Common myeloid progenitor, CD34-positive (primary cell): ENCODE measurements at places on chromosomes 12 and 14.

- no peak for DNase-seq
Measured at GRCh38 chr12:89651192-89651591, 57.4 kb downstream of the ATP2B1 start.

DNA sequence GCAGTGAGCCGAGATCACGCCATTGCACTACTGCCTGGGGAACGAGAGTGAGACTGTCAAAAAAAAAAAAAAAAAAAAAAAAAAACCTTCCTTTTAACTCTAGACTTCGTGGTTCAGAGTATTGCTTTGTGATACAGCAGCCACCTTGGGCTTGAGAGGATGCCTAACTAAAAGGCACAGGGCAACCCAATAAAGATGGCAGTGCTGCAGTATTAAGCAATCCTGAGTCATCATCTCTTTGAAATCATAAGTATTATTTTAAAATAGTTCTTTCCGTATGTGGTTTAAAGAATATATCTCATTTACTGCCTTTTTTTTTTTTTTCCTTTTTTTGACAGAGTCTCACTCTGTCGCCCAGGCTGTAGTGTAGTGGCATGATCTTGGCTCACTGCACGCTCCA is 116.1 kb downstream of the PLEKHA5 start:
- no peak for DNase-seq

DNA sequence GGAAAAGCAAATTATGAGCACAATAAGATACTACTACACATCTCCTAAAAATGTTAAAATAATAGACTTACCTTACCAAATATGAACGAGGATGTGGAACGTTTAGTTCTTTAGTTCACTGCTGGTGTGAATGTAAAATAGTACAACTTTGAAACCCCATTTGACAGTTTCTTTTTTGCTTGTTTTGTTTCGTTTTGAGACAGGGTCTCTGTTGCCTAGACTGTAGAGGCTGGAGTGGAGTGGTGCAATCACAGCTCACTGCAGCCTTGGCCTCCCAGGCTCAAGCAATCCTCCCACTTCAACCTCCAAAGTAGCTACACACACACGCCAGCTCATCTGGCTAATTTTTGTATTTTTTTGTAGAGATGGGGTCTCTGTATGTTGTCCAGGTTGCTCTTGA is 136.4 kb upstream of the FAR2 start:
- no peak for DNase-seq

DNA sequence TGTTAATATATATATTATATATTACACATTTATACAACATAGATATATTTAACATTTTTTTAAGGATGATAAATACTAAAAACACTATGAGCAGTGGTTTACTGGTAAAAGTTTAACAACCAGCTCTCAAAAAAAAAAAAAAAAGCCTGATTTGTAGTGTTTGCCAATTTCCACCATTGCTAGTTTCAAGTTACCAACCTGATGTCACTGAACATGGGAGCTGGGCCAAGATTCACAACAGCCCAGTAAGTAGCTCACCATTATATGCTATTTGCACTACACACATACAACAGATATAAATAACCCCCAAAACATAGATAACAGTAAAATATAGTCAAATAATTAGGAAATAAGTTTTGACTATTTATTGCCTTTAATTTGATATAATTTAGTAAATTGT is 28.9 kb upstream of the TMX1 start:
- DNase-seq: no peak

GRCh38 chr14:75970989-75971388 is 10.8 kb downstream of the TGFB3 start:
- no peak for DNase-seq

- no peak for DNase-seq
Measured at GRCh38 chr14:65834051-65834450, 421.5 kb downstream of the FUT8 start.

DNA sequence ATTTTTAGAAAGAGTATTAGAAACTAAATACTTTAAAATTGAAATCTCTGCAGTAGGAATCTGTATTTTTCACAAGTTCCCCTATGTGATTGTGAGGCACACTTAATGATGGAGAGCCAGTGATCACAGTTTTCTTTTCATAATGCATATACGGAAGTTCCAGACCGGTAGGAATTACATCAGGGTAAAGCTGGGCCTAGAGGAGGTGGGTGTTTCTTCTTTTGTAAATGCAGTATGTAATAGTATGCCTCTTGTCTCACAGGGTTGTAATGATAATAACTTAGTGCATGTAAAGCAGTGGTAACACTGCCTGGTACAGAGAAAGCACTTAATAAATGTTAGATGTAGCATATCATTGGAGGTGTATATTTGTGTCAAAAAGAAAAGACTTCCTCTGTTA is 57.2 kb upstream of the LRTM2 start:
- DNase-seq: no peak

DNA sequence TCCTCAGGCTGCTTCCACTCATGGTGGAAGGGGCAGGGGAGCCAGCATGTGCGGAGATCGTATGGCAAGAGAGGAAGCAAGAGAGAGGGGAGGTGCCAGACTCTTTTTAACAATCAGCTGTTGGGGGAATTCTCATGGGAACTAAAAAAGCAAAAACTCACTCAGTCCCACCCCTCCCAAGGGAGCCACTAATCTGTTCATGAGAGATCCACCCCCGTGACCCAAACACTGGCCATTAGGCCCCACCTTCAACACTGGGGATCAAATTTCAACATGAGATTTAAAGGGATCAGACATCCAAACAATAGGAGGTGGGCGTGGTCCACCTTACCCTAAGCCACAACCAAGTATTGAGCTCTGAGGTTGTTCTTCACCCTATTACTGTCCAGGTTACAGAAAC is 375.1 kb downstream of the GRIN2B start:
- DNase-seq: no peak

GRCh38 chr12:47811581-47812484 is 7.9 kb downstream of the HDAC7 start:
- no peak for DNase-seq

- peak; percentile 61 for DNase-seq
Measured at GRCh38 chr12:40622246-40622838, 69.9 kb upstream of the CNTN1 start.

- no peak for DNase-seq
Measured at GRCh38 chr14:105213361-105213760, 32.2 kb upstream of the NUDT14 start.

DNA sequence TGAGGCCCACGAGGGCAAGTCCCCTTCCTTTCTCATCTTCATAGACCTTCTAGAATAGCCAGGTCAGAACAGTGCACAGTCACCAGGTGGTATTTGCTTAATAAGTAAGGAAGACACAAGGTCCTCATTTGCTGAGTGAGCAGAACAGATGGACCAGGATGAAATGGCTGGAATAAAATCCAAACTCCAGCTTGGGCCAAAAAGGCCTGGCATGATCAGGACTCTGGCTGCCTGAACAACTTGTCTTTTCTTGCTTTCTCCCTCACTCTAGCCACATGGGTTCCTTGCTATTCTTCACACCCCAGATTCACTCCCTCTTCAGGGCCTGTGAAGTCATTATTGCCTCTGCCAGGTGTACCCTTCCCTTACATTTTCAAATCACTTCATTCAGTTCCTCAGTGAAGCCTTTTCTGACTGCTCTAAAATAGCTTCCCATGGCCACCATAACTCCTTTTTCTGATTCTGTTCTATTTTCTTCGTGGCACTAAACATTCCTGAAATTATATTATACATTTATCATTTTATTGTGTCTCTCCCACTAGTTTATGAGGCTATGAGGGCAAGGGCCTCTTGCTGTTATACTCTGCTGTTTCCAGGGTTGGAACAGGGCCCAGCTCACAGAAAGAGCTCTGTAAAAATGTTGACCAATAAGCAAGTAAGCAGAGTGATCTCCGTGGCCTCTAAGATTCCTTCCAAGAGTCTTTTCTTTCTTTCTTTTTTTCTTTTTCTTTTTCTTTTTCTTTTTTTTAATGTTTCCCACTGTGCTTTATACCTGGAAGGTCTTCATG is 150.8 kb downstream of the TTC8 start:
- no peak for DNase-seq

DNA sequence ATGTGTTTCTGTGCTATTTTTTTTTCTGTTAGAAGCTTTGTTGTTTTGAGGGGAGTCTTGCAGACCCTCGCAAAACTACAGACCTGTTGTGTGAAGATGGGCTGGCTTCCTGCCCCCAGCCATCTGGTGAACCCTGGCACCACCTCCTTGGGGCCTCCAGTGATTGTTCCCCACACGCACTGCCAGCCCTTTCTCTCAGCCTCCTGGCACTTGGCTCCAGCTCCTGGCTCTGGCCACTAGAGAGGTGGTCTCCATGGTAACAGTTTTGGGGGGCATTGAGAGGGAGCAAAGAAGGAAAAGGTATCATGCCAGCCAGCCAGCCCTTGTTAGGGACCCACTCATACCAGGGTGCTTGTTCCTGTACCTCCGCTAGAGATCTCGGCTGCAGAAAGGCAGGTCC is 176.4 kb upstream of the RPH3A start:
- DNase-seq: no peak

DNA sequence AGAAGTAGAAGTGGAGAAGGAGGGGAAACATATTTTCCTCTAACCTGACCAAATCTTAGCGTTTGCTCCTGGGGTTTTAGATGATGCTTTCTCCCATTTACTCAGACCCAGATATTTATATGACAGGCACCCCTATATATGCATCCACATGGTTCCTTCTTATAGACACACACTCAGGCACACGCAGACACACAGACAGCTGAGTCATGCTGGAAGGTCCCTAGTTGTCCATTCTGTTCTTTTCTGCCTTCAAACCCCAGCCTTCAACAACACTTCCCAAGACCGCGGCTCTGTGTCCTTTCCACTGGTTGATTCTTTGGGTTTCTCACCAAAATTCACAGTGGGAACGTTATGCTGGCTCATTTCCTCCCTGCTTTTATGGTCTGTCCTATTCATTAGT is 52.1 kb downstream of the HSPB8 start:
- DNase-seq: peak; percentile 67

GRCh38 chr12:1706632-1706980 is 15.7 kb downstream of the ADIPOR2 start:
- no peak for DNase-seq

GRCh38 chr12:131704509-131704908 is 6.4 kb upstream of the SFSWAP start:
- DNase-seq: no peak

DNA sequence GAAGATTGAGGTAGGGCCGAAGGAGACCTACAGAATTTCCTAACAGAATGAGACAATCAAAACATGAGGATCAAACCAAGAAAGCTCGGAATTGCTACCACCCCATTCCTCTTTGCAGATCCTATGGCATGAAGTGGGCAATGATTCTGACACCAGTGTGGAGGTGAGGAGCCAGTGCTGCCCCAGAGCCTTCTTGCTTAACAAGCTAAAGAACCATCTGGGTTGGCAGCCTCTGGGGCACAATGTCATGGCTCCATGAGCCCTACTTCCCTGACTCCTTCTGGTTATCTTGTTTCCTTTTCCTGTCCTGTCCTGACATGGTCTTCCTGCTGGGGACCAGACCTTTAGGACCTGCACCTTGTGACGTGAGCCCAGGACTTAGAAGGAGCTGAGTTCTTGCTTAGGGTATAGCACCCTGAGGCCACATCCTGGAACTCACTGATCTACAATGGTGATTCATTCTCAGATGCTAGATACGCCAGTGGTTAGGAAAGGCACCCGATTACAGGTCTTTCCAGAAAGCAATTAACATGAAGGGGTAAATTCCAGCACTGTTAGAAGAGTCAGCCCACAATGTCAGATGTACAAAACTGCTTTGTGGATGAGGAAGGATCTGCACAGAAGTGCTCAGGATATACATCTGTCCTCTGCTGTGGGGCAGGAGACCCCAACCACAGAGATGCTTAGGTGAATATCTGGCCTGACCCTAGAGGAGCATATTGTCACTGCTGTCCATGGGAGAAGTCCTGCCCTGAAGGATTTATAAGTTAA is 324.2 kb downstream of the ZFP36L1 start:
- no peak for DNase-seq

- DNase-seq: no peak
Measured at GRCh38 chr14:70792939-70793338, 16.4 kb downstream of the MAP3K9 start.

DNA sequence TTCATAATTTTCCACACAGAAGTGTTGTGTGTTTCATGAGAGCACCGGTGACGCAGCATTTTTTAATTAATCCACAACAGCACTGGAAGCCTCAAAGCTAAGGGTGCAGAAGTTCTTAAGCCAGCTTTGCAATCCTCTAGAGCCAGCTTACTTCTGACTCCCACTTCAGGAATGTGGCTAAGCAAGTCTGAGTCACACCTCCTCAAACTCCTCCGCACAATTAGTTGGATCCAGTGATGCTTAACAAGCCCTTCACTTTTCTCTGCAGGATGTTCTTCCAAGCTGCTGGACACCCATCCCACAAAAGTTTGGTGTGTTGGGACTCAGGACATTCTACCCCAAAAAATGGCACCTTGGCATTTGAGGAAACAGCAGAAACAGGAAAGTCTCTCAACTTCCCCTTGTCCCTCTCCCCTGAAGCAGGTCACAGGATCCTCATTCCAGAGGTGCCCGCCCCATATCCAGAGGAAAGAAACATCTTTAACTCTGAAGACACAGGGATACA is 210.0 kb downstream of the PPM1H start:
- DNase-seq: peak; percentile 33

- no peak for DNase-seq
Measured at GRCh38 chr14:103503296-103503695, 19.3 kb downstream of the CKB start.

DNA sequence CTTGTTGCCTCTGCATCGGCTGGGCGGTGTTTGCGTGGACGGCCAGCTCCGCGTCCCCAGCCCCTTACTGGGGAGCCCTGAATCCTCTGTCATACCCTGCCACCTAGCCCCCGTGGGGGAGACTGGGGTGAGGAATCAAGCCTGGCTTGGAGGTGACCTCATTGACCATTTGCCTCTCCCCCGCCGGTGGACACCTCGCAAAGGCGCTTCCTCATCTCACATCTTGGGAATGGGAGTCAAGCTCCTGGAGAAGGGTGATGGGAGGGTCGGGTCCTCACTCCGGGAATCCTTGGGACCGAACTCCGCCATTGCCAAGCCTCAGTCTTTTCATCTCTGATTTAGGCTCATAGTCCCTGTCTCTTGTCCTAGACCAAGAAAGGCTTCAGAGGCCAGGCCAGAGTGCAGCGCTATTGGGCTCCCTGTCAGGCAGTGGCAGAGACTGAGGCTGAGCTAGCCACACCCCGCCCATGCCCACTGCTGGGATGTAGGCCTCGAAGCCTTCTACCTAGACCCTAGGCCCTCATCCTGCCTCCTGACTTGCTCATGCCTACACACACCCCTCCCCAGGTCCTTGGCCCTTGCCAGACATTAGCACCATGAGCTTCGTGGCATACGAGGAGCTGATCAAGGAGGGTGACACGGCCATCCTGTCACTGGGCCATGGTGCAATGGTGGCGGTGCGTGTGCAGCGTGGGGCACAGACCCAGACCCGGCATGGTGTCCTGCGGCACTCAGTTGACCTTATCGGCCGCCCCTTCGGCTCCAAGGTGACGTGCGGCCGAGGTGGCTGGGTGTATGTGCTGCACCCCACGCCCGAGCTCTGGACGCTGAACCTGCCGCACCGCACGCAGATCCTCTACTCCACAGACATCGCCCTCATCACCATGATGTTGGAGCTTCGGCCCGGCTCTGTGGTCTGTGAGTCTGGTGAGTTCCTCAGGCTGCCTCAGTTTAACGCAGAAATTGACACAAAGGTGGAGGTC is 678 bp downstream of the TRMT61A start:
- DNase-seq: no peak
